Stimulated activated CD8-positive, alpha-beta memory T cell treated with anti-CD3 and anti-CD28 coated beads, Interleukin-15, amount 100 ng/mL, for 24 hours (primary cell): ENCODE measurements at places on chromosomes 1 and 21.

DNA sequence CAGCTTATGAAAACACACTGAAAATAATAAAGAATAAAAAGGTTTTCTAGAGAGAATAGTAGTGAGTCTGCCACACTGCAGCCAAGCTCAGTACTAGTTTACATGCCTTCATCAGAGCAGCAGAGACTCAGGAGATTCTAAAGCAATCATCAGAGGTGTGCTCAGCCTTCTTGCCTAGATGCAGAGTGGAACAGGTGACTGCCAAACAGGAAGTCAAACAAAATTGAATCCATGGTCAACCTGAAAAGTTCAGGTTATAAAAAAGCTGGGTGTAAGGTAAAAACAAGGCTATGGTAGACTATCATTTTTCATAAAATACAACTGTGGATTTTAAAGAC lies 165.3 kb upstream of the C1orf105 start:
- no peak for DNase-seq

- DNase-seq: no peak
Measured at GRCh38 chr1:214332946-214333798, 52.2 kb downstream of the SMYD2 start.

DNA sequence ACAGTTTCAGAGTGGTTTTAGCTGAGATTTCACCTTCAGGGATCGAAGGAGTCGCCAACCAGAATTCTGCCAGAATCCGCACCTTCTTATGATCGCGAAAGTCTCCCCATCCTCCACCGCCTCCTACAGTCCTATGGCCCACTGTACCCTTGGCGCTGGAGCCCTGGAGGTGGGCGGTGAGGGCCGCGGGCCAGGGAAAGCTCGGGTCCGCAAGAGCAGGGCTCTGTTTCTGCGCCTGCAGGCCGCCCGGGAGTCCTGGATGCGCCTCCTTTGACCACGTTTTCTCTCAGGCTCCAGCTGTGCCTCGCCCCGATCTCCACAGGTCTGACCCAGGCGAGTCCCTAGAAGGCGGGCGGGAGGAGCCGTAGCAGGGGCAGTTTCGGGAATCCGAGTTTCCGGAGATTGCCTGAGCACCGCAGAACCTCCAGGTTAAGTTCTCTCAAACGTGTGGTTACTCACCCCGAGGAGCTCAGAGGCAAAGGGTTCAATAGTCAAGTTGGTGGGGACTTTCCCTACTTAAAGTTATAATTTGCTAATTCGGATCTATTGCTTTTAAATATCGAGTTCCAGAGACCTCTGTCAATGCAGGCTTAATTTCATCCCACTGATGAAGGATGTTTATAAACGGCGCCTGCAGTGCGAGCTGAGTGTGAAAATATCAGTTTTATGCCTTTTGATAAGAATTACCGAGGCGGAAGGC lies 3.2 kb upstream of the LHX8 start:
- DNase-seq: no peak

- no peak for DNase-seq
Measured at GRCh38 chr21:38888991-38889561, 83.3 kb downstream of the ETS2 start.
